ENCODE measurements at places on chromosomes 2 and 18.

DNA sequence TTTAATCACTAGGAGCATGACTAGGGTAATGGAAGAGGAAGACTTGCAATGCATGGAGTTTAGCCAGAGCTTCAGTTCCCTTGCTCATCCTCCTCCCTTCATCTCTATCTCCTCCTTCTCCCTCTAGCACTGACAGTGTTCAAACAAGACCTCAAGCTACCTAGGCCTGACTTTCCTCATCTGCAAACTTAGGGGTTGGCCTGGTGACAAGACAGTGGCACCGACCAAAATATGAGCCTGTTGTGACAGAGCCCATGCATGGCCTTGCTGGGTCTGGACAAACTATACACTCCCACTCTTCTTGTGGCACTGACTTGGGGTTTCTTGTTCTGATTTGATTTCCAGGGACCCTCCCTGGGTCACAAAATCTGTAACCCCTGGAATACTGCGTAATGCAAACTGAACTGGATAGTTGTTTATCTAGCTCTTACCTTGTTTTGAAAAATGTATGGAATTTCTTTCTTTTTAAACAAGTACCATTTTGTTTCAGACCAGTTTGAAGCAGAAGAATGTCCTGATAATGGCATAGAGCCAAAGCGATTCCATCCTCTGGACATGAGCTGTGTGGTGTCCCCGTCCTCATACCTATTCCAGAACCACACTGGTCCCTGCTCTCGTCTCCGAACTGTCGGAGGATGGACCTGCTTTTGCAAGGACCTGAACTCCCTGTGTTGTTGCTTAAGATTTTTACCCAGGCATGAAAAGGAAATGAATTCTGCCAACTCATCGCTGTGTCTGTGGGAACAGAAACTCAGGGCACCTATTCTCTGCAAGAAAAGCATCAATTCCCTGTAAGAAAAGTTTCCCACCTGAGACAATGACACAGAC is 33.4 kb upstream of the PPP4R1 start:
- DNase-seq, result no peak

- no peak for DNase-seq
Observed at GRCh38 chr2:58574873-58575272, 333.7 kb upstream of the FANCL start.

GRCh38 chr2:113240150-113240914 is 38.4 kb downstream of the PAX8 start:
- DNase-seq, result no peak

DNA sequence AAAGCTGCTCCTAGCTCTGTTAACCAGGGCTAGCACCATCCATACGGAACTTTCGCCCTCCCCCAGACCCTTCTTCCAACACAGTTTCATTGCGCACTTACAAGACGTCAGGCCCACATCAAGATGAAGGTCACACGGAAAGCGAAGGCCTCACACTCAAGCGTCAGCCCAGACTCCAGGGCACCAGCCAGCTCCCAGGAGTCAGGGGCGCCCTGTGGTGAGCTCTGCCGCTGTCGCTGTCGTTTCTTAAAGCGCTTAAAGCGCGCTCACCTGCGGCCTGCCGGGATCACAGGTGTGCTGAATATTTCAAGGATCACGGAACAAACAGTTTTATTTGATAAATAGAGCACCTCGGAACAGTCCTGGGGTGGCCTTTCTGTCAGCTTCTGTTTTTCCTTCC is 163.1 kb downstream of the CDH20 start:
- no peak for DNase-seq

DNA sequence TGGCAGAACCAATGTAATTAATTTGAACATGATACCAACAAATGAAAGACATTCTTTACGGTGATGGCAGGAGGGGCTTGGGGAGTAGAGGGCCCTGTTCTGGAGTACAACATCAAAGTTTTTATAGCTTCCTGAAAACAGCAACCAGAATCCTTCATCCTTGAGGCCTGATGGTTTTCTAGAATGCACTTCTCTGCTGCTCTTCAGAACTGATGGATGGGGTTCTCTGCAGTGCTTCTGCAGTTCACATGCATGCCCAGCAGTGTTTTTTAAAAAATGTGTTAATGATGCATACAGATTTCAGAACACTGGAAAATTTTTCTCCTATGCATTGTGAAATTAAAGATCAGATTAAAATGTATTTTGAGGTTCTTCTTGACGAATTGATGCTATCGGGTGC is 2.5 kb downstream of the LTBP1 start:
- no peak for DNase-seq

DNA sequence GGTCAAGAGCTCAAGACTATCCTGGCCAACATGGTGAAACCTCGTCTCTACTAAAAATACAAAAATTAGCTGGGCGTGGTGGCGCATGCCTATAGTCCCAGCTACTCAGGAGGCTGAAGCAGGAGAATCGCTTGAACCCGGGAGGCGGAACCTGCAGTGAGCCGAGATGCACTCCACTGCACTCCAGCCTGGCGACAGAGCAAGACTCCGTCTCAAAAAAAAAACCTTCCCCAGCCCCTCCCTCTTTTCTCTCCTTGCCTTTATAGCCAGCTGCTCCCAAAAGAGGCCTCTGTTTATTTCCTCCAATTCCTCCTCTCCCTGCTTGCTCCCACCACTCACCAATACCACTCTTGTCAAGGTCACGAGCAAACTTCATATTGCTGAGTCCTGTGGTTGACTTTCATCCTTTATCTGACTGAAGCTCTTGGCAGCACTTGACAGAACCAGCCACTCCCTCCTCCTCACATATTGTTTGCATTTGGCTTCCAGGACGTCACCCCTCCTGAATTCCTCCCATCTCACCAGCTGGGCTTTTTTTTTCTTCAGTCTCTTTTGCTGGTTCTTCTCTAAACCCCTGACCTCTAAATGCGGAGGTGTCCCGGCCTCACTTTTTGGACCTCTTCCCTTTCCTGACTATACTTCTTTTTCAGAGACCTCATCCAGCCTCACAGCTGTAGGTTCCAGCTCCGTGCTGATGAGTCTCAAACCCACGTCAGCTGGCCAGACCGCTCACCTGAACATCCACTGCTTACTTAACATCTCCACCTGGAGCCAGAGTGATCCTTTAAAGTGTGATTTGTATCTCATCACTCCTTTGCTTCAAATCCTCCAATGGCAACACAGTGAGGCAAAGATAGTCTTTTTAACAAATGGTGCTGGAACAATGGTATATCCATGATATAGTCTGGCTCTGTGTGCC is 84.6 kb upstream of the CAB39 start:
- DNase-seq, result no peak

- DNase-seq, result peak; percentile 29
Observed at GRCh38 chr18:21682371-21683051, 22.1 kb downstream of the ABHD3 start.

DNA sequence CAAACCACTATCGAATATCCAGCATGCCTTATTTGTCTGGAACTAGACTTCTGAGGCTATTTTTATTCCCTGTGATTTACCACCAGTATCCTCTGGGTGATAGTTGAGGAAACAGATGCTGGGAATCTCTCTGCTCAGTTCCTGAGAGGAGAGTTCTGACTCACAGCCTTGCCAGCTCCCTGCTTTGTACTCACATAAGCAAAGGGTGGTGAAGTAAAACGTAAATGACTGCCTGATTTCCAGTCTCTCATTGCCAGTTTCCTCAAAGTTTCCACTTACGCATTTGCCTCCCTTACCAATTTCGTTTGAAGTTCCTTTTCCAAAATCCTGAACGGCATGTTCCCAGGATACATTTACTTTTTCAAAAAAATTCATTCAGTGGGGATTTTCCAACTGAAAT is 69.2 kb upstream of the HNRNPA3 start:
- DNase-seq, result no peak

DNA sequence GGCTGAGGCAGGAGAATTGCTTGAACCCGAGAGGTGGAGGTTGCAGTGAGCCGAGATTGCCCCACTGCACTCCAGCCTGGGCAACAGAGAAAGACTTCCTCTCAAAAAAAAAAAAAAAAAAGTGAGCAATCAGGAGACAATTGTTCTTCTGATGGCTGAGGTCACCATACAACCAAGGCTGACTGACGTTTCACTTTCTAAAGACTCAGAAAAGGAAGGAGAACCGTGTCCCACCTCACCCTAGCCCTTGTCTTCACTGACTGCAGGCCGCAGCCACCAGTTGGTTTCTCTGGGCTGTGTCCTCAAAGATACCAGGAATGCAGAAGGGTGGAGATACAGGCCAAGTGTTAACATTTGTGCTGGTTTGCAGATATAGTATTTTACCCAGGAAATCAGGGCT is 7.7 kb upstream of the SLC35F6 start:
- no peak for DNase-seq

GRCh38 chr2:217407362-217407761 is 547.5 kb upstream of the TNP1 start:
- no peak for DNase-seq

DNA sequence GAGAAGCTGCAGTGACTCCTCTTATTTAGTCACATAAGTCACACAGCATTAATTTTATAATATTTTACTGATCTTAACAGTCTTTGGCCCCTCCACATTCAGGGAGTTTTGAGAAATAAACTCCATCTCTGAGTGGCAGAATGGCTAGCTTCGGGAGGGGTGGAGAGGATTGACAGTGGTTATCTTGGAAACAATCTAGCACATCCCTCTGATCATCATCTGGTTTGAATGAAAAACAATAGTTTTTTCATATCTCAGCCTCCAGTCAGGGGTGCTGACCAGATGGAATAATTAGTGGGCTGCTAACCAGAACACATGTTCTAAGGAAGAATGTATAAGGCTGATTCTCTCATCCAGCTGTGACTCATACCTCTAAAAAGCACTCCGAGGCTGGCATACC is 477.5 kb downstream of the DPP10 start:
- DNase-seq, result no peak

DNA sequence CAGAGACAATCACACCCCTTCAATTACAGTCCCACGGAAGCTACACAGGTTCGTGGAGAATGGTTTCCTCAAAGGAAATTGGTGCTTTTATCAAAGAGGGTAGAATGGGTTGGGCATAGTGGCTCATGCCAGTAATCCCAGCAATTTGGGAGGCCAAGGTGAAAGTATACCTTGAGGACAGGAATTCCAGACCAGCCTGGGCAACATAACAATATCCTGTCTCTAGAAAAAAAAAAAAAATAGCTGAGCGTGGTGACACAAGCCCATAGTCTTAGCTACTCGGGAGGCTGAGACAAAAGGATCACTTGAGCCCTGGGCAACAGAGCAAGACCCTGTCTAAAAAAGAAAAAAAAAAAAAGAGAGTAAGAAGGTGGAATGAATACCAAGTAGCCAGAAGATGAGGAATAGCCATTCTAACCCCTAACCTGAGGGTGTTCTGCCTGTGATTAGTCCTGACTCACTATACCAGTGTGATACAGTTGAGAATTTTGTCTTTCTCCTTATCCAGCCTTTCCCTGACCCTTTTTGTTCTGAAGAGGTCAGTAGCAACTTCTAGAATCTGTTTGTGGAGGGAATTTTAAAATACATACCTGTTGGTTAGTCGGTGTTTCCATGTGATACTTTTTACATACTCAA is 283.2 kb downstream of the MREG start:
- no peak for DNase-seq

GRCh38 chr2:143312441-143312840 is 183.2 kb downstream of the ARHGAP15 start:
- no peak for DNase-seq

- no peak for DNase-seq
Observed at GRCh38 chr18:35577045-35577848, 4.3 kb upstream of the GALNT1 start.

GRCh38 chr2:148524519-148524919 is 120.0 kb upstream of the EPC2 start:
- no peak for DNase-seq

- no peak for DNase-seq
Observed at GRCh38 chr2:196891136-196891535, 35.4 kb downstream of the PGAP1 start.

DNA sequence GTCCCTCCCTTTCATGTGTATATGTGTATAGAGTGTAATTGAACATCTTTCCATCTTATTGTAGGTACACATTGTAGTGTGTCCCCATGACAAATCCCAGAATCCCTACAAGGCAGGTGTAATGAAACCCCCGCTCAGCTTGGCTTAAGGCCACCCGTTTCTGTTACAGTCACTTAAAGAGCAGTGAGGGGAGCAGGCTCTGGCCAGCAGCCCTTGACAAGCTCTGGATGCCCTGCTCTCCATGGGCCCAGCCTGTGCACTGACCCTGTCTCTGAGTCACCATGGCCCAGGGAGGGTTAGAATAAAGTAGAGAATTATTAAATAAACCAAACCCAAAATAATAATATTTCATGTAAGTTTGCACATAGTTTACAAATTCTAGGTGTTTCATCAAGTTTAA is 17.2 kb upstream of the MAL start:
- no peak for DNase-seq

DNA sequence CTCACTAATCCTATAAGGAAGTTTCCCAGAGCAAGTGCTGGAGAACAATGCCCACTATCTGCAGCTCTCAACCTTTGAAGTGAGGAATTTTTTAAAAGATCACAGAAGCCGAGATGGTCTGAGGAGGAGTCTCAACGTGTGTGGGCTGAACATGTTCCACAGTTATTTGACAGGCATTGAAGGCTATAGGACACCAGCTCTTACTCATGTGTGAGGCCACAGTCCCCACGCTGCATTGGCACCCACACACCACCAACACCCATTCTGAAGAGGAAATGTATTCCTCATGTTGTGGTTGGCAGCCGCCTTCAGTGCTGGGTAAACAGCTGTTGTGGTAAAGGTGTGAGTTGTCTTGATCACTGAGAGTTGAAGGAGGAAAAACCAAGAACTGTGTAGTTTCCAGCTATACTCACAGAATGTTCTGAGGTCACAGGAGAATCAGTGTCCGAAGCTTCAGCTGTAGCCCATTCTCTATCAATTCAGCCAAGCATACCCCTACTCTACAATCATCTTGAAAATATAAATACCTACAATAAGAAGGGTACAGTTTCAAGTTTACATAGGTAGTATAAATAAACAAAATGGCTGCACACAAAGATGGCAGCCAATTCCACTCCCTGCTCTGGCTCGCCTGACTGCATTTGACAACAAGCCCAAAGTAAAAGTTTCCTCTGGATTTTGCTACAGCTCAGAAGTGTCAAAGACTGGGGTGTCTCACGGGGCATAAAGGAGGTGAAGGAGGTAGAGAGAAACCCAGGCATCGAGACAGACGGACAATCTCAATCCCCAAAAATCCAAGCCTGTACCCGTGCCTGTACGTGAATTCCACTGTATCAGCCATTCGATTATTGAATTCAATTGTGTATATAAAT is 12.1 kb downstream of the CD226 start:
- no peak for DNase-seq

GRCh38 chr2:173898178-173898668 is 67.0 kb downstream of the SP3 start:
- DNase-seq, result peak; percentile 38

DNA sequence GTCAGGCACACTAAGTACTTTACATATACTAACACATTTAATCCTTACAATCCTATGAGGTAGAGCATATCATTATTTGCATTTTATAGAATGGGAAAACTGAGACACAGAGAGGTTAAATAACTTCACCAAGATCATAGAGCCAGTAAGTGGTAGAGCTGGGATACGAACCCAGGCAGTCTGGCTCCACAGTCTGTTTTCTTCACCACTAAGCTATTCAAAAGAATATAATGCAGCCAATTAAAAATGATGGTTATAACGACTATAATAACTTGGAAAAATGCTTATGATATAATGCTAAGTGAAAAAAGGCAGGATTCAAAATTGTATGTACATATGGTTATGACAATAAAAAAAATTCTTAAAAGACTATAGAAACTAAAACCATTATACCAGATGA is 7.3 kb downstream of the THOC1 start:
- DNase-seq, result no peak
